Left lung (tissue), 14 donors: ENCODE measurements at places on chromosomes 7 and 10. TPM values are rescaled to one million over a fixed set of nuclear protein-coding genes. Genes with fewer than 3 reads are reported as not detected.
A peak's percentile ranks its signal among the peaks of the same experiment; 100 is the strongest.

GRCh38 chr7:90933984-90934383, 330.2 kb upstream of the FZD1 start:
- DNase-seq, result no peak

DNA sequence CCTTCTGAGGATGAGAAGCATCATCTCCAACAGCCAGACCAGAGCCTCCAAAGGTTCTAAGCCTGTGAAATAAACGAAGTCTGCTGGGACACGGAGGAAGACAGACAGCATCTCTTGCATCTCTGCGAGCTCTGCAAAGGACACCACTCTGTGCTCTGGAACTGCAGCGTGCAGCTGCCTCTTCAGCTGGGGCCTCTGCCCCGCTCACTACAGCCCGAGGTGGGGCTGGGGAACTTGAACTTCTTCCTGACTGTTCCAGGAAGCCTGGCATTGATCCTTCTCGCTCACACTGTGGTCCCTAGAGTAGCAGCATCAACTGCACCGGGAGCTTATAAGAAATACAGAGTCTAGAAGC, 163.3 kb downstream of the USP6NL start:
- DNase-seq, result no peak

DNA sequence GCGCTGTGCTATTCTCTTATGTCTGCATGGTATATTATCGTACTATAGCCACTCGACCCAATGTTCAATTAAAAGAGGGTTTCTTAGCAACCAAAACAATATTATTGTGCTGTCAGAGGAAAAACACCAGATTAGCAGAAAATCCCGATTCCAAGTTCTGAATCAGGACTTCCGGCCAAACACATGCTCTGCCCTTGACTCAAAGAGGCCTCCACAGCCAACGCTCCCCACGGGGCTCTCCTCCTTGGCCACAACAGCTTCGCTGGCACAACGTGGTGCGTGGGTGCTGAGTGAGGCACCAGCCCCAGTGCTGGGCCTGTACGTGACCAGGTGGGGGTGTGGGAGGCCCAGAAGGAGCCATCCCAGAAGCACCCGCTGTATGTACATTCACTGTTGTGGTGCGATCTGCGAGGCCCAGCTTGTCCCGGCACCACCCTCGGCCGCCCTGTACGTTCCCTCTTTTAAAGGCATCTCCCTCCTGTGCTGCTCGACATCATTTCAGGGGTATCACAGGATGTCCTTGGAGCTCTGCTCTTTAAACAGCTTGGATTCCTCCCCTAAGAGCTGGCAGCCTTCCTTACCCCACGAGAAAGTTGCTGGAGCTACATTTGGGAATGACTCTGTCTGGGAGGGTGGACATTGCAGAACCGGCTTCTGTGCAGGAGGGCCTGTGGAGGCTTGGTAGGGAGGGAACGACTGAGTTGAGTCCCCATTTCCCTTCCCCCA, 736.2 kb downstream of the PARD3 start:
- no peak for DNase-seq

GRCh38 chr10:128059982-128060293, 66.3 kb downstream of the MKI67 start:
- DNase-seq, result no peak

DNA sequence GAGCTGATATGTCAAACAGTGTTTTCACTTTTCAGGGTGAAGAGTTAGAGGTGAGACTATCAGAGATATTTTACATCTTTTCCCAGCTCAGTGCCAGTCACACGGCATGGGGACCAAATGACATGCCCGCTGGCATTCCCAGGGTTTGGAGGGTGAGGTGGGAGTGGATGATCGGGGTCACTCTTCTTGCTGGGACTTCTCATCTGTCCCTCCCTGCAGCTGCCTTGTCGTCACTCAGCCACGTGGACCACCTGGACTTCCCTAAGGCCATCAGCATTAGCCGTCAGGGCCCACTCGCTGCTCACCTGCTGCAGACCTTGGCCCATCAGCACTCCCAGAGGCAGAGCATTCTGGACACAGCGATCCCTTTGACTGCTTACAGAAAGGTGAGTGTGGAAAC, 301.8 kb downstream of the DNAJB6 start:
- DNase-seq, result no peak

DNA sequence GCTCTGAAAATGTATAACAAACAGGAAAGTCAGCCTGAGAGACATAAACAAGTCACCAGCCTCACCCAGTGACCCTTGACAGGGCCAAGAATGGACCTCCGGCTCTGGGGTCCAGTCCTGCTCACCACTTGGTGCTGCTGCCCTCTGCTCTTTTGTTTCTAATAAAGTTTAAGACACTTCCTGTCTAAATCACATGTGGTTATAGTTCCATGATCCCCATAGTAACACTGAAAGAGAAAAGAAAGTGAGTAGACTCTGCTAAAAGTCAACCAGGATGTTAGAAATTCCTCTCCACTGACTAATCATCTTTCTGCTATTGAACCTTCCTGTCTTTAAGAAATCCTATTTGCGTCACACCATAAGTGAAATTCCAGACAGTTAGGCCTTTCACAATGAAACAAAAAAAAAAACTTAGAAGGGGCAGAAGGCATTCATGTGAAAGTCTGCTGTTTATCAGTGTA, 179.2 kb upstream of the BET1 start:
- peak; percentile 34 for DNase-seq

DNA sequence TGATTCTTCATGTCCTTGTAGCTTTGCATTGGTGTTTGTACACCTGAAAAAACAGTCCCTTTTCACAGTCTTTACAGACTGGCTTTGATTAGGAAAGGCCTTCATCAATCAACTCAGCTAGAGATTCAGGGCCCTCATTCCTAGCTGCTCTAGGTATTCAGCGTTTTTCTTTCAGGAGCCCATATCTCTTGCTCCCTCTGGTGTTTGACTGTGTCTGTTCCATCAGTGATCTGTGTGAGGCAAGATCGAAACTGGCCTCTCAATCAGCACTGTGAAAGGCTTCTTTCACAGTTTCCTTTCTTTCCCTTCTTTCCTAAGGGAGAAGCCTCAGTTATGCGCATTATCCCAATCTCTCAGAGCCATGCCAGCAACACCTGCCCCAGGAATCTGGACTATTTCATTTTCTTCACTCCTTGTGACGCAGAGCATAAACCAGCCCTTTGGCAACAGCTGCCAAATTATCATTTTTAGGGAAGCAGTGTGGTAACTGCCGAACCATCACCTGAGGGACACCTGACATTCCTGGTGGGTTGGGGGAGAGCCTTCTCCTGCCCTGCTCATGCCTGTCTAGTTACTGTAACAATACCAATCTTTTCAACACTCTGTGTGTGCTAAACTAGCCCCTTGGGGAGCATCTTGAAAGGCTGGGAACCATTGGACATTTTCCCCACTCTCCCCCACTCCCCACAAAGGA, 75.7 kb upstream of the CCDC71L start:
- DNase-seq, result no peak

URGCP gene
- polyA plus RNA-seq, result 32.6 TPM

CYP2C19 gene
- 0.14 TPM for polyA plus RNA-seq

- no peak for DNase-seq
Measured at GRCh38 chr10:58066126-58066525, 201.6 kb downstream of the IPMK start.

GRCh38 chr7:107579554-107579884, 527 bp upstream of the BCAP29 start:
- DNase-seq, result no peak

ASB13 gene
- polyA plus RNA-seq, result 14.9 TPM

TAC1 gene
- not detected for polyA plus RNA-seq

BLNK gene
- polyA plus RNA-seq, result 18.8 TPM

ZNF25 gene
- polyA plus RNA-seq, result 17.8 TPM

DNA sequence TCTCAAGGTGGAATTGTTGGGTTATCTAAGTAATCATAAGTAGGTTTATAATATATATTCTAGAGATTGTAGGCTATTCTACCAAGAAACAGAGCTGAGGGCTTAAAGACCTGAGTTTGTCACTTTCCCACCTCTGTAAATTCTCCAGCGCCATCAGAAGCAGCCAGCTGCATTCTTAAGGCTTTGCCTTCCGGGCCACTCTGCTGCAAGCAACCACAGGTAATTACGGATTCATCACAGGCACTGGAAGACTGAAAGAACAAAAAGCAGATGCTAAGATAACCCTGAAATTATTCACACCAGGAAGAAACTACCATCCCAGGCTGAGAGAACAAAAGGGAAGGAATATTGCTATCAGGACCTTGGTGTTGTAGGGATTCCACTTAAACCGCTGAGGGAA, 137.8 kb upstream of the JCAD start:
- DNase-seq, result no peak

DNA sequence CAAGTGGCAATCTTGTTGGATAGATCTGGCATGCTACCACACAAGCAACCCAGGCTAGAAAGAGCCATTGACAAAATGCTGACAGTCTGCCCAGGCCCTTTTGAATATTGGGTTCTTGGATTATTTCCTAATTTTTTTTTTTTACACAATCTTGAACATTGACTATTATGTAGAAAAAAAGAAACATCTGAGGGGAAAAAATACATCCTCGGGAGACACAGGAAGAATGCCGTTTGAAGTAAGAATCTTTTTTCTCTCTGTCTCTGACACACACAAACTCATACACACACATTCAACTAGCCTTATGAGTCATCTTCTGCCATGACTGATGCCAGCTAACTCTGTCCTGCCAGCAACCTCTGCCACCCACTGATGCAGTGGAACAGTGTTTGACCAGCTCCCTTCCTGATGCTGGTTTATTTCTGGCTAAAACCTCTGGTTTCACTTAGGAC, 47.2 kb downstream of the SORBS1 start:
- DNase-seq, result no peak

GRCh38 chr10:58316874-58317273, 17.9 kb upstream of the UBE2D1 start:
- no peak for DNase-seq

PVRIG gene
- 6.8 TPM for polyA plus RNA-seq

GRCh38 chr7:46146454-46147255, 225.6 kb upstream of the IGFBP3 start:
- DNase-seq, result no peak

- DNase-seq, result no peak
Measured at GRCh38 chr10:1149793-1150637, 93.8 kb downstream of the WDR37 start.

DNA sequence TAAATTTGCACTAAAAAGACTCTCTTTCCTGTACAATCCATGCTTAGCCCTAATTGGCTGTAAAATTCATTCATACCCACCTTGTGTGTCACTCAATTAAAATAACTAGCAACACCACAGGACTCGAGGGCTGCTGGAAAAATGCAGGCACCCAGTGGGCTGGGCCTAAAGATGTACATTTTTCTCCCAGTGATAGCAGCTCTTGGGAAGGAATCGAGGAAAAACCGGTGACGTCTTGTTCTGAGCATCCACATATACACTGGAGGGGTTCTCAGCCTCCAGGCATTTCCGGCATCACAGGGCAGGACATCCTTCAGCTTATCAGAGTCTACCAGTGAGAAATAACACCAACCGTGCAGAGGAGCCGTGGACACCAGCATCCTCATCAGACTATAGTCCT, 85.8 kb upstream of the PITRM1 start:
- no peak for DNase-seq

- DNase-seq, result peak; percentile 36
Measured at GRCh38 chr10:23344241-23344841, at the start of gene C10orf67. Gene C10orf67, minus strand, starts transcription at chr10:23344797. Its CDS starts 23 bp downstream, at chr10:23344774.

- DNase-seq, result no peak
Measured at GRCh38 chr7:45578022-45578421, 3.9 kb downstream of the ADCY1 start.

VGF gene
- 0.86 TPM for polyA plus RNA-seq

DNA sequence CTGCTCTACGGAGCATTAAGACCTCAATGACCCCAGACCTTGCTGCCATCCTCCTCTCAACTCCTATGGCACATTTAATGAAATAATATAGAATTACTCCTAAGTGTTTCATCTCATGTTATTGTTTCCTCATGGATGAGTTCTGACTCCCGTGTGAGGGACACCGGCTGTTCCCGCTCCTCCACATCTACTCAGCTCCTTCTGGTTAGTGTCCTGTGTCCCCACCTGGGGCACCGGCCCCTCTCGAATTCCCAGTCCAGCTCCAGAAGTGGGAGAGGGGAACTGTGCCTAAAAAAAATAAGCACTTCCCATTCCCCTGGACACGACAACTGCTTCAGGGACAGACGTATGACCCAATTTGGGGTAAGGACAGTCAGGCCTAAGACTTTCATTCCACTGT, 58.3 kb downstream of the PIP4K2A start:
- DNase-seq, result no peak

- peak; percentile 64 for DNase-seq
Measured at GRCh38 chr7:34320926-34321661, 336.9 kb upstream of the NPSR1 start.

PPP1R17 gene
- polyA plus RNA-seq, result not detected

GRCh38 chr10:63437116-63437949, 28.4 kb downstream of the JMJD1C start:
- DNase-seq, result no peak

KNDC1 gene
- polyA plus RNA-seq, result 4.6 TPM

TEX47 gene
- polyA plus RNA-seq, result not detected

DNA sequence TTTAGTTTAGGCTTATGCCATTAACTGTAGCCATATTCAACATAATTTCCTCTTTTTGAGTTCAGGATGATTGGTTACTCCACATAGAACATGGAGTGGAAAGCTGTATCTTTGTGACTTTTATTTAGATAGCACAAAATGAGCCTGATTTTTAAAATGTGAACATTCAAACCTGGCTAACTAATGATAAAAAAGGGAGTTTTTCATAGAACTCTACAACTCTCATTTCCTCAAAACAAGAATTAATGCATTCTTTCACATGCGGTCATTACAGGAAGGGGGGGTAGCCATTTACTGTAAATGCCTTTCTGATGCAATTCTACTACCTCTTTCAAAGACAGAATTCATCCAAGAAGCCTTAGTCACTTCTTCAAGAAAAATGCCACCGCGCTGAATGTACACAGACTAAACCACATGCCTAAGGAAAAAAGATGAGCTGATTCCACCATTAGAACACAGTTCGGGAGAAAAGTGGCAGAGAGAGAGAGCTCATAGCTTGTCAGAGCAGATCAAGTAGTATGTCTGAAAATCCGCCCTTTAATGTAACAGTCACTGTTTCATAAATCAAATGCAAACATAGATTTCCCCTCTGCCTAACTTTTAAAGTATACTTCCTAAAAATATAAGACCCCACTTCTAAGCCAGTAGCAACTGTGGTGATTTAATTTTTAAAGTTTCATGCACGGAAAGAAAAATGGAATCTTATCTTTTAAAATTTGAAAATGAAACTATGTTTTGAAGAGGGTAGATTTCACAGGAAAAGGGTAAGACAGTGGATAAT, 226.4 kb upstream of the KLF14 start:
- no peak for DNase-seq

DNA sequence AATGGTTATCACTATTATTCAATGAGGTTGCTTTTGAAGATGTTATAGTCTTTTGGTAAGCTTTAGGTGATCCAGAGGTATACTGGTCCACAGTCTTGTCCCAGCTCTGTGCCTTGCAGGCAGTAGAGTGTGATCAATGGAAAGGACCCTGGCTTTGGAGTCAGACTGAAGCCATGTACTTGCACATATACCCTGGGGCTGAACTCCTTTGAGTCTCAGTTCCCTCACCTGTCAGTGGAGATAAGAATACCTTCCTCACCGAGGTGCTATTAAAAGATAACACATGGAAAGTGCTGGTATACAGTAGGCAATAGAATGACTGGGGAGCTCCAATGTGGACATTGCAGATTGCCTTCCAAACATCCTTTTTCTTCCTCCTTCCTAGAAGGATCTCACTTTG, 16.0 kb upstream of the PDLIM1 start:
- no peak for DNase-seq
